ENCODE measurements at places on chromosomes 2 and 18. TPM values are rescaled to one million over a fixed set of nuclear protein-coding genes. Genes with fewer than 3 reads are reported as not detected.

DNA sequence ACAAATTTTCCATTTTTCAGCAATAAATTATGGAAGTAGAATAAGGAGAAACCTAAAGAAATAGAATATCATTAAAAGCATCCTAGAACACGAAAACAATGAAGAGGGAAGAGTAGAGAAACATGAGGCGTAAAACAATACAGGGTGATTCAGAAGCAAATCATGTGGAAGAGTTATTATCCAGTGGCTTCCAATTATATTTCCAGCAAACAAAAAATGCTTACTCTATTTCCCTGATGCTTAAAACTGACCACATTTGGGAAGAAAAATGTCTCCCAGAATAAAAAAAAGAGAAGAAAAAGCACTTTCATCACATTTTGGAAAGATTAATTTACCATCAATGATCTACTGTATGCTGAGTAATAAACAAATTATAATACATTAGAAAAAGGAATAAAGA is 192.6 kb downstream of the CD226 start:
- DNase-seq, result no peak

Gene COQ10B
- total RNA-seq, result 57.2 TPM

DNA sequence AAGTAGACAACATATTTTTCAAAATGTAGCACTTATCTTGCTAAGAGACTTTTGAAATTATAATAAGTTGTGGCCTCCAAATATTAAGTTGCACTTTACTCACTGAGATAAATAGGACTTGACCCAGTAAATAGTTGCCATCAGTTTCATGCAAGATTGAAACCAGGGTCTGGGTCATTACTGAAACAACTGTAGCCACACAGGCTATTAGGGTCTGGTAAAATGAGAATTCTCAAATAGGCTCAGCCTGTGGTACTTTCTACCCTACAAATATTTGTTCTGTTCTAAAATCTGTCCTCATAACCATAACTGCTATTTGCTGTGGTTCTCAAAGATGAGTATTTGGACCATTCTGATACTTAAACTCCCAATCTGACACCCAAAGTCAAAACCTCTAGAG is 115.4 kb upstream of the STK17B start:
- DNase-seq, result no peak

DNA sequence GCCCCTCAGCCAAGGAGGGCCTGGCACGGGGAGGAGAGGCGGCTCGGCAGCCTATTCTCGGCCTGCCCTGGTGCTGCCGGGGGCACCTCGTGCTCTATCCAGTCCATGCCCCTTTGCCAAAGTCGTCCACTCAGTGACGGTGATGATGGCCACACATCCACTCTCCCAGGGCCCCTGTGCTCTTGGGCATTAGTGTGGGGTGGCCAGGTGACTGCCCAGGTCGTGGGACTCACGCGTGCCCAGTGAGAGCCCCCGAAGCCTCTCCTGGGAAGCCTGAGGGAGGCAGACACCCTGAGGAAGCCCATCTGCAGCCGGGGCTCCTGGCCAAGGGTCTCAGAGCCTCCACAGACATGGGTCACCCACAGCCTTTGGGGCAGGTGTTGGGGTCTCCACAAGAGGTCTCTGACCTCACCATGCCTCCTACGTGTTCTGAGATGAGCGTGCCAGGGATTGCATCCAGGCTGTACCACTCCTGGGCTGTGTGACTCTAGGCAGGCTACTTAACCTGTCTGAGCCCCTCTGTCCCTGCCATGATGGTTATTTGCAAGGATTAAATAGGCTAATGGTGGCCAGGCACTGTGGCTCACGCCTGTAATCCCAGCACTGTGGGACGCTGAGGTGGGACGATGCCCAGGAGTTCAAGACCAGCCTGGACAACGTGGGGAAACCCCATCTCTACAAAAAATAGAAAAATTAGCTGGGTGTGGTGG is 12.9 kb downstream of the RAMP1 start:
- DNase-seq, result no peak

GRCh38 chr2:15346624-15347023 is 214.5 kb downstream of the NBAS start:
- DNase-seq, result no peak

- no peak for DNase-seq
Observed at GRCh38 chr18:26722565-26722931, 143.0 kb downstream of the AQP4 start.

DNA sequence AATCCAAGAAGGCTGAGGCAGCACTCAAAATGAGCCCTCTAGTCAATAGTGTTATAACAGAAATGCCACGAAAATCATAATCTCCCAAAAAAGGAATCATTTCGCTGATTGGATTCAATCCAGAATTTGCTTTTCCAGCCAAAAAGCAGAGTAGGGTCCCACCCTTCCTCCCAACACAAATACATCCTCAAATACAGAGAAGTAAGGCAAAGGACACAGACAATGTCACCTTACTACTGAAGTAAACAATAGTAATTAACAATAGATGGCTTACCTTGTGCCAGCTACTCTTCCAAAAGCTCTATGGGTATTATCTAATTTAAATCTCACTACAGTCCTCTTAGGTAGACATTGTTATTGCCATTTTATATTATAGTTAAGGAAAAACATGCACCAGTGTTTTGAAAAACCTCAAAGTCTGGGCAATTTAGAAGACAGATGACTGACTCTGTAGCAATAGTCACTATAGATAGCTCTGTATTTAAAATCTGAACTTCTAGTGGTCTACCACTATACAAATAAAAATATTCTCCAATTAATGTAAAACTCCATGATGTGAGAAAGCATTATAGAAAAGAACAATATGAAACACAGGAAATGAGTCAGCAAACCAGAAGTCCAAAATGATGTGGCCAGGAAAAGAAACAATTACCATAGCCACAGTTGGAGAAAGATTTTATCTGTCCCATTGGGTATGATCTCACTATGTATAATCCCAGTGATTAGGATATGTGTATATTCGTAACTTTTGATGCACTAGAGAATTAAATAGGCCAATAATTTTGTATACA is 305.0 kb upstream of the ERBB4 start:
- DNase-seq, result no peak

DNA sequence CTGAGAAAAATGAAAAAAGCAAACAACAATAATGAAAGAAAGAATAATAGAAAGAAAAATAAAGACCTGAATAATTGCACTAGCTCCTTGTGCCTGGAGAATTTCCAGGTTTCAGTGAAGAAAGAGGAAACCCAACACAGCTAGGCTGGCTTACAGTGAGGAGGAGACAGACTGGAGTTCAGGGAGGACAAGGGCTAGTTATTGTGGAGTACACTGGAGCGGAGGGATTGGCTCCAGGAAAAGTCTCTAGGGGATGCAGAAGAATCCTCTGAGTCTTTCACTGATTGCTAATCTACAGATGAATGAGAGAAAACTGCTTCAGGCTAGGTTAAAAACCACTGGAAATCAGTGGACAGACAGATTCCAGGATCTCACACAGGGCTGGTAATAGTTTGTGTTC is 163.6 kb upstream of the RBMS1 start:
- DNase-seq, result no peak

Gene ASAP2
- total RNA-seq, result 1.2 TPM
